ENCODE measurements at places on chromosomes 3 and 15.

DNA sequence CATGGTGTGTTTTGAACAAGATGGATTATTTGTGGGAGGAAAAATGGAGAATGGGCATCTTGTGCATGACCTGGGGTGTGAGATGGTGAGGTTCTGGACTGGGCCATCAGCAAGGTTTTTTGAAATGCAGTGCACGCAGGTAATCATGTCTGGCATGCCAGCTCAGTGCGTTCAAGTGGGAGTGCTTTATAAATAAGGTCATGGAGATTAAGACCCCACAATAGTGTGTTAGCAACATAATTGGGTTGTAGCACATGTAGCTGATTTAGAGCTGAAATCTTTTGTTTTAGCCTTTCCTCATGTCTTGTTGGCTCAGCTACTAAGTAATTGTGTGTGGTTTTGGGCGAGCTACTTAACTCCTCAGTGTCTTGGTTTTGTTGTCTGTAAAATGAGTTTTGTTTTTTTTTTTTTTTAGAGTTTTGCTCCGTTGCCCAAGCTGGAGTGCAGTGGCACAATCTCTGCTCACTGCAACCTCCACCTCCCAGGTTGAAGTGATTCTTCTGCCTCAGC, 3.9 kb upstream of the CACNA1D start:
- DNase-seq = no peak

- no peak for DNase-seq
Observed at GRCh38 chr3:191329654-191330529, at the start of gene UTS2B. Gene UTS2B (minus strand): TSS chr3:191330526. CDS start chr3:191282189, 48,337 bp downstream.

DNA sequence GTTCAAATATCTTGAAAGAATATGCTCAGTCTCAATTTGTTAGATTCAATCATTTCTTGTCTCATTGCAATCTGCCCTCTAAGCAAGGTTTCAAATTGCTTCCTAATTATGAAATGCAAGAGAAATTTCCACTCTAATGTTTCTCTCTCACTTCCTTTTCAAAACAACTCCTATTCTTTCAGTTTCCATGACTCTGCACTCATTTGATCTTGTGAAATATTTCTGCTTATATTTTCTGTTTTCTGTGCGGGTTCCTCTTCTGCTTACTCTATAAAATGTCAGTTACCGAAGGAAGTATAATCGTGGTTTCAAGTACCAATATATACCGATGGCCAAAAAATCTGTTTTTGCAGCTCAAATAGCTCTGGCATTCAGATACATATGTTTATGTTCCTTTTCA, 521.9 kb upstream of the NAALADL2 start:
- DNase-seq = no peak

- DNase-seq = no peak
Observed at GRCh38 chr3:139732729-139733128, 55.0 kb upstream of the NMNAT3 start.

All from activated CD4-positive, alpha-beta T cell treated with anti-CD3 and anti-CD28 coated beads for 24 hours (primary cell).